Skeletal muscle cell (primary cell): ENCODE measurements at places on chromosomes 13 and 19.

GRCh38 chr13:71828564-71828963 is 38.4 kb downstream of the DACH1 start:
- DNase-seq = no peak

- DNase-seq = no peak
Measured at GRCh38 chr13:71803066-71803465, 63.9 kb downstream of the DACH1 start.

DNA sequence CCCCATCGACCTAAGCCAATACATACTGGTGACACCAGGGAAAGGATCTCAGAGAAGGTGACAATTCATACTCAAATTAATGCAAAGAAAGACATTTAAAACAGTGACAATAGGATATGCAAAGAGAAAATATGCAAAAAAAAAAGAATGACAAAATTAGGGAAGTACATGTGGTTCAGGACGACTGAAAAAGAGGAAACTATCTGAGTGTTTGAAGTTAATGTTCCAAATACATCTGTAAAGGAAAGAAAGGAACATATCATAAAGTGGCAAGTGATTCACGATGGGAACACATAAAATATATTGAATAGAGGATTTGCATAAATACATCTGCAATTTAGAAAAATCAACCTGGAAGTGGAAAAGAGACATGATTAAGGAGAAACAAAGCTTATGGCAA is 441.4 kb downstream of the SLITRK5 start:
- DNase-seq = no peak

GRCh38 chr13:98643479-98643878 is 66.6 kb upstream of the STK24 start:
- no peak for DNase-seq

DNA sequence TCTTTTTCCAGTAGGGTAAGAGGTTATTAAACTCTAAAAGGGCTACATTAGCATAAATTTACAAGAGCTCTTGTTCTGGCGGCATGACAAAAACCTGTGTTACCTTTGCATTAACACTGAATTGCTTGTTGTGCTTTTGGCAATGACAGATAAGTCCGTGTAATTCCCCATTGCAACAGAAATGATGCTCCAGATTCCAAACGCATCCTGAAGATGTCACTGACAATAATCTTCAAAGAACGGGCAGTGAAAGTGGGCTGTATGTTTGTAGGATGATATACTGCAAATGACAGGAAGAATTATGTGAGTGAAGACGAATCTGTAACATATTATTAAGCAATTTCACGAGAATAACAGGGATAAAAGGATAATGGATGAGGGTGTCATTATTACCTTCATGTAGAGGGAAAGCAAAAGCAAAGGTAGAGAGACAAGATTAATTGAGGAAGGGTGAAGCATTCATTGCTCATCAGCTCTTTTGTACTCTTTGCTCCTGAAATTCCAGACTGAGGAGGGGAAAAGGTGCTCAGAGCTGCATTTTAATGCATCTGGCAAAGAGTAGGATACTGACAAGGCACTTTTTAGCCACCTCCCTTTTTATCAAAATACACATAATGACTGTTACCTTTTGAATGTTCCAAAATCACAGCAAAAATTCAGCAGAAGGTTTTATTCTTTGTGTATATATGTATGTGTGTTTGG is 38.5 kb upstream of the MAB21L1 start:
- no peak for DNase-seq
